HFFc6 (cell line): ENCODE measurements at places on chromosomes 12 and 14. TPM values are rescaled to one million over a fixed set of nuclear protein-coding genes. Genes with fewer than 3 reads are reported as not detected.

Gene SLC5A8
- not detected in 3 replicates for total RNA-seq

Gene RPS6KA5
- total RNA-seq: 0.21 to 0.67 TPM (median 0.58 TPM) in 3 replicates

Gene LRRC74A
- total RNA-seq: not detected in 3 replicates

Gene RSRC2
- 36.2 to 47.8 TPM (median 47.5 TPM) in 3 replicates for total RNA-seq

- no peak for DNase-seq
Measured at GRCh38 chr14:77197988-77198387, 16.4 kb downstream of the TMEM63C start.

GRCh38 chr14:104521816-104522745, 57.5 kb upstream of the C14orf180 start:
- DNase-seq: no peak

- no peak for DNase-seq
Measured at GRCh38 chr14:90778571-90779255, 37.5 kb downstream of the TTC7B start.

DNA sequence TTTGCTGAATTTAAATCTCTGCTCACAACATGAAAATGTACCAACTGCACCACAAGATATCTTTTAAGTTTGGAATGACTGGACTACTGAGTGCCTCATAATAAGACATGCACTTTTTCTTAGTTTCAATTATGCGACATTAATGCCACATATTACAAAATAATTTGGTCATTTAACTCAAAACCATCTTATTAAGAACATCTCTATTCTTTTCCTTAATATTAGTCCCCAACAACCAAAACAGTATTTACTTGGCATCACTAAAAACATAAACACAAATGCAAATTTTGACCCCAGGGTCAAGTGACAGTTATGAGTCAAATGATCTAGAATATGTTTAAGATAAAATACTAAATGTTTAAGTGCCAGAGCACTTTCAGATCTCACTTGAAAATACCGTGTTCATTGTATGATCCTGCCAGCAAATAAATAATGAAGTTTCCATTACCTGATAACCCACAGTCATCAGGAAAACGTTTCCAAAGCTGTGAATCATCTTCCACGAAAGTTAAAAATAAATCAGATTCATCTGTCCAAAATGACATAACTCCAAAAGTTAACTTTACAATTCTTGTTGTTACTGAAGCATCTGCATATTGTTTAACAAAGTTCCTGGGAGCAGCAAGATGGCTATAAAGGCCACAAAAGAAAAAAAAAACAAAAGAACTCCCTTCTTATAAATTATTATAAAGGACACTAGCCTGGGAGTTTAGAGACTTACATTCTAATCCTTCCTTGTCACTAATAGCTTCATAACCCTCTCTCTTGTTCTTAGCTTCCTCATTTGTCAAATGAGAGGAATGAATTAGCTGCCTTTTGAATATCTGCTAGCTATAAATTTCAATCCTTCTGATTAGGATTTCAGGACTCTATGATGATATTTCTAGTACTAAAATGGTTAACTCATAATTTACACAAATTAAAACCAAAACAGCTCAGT, 30.5 kb upstream of the AP4S1 start:
- peak; percentile 30 for DNase-seq

DNA sequence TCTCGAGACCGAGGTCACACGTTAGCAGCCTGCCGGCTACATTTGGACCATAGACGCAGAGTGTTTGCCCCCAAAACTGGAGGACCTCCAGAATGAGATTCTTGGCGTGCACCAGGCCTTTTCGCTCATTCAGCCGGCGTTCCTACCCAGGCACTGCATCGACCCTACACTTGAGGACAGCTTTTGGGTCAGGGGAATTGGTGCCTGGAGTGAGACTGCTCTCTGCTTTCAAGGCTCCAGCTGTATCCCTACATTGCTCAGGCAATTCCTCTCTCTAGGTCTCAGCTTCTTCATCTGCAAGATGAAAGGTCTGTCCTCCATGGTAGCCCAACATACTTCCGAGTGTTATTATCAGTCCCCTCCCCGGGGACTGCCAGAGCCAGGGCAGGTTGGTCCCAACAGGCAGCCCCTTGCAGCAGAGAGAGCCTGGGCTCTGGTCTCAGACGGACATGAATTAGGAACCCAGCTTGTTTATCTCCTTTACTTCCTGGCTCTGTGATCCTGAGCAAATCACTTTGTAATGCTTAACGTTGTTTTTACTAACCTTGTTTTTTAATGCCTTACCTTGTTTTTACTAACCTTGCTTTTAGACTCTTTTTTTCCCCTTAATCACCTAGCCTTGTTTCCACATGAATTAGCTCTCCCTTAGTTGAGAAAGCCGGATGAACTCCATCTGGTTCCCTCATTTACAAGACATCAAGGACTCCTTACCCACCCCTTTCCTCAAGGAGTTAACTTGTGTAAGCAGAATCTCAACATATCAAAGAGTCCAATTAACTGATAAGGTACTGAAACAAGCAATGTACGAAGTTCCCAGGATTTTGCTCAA, 892 bp downstream of the TCHP start:
- DNase-seq: no peak

- DNase-seq: no peak
Measured at GRCh38 chr14:57526942-57527341, 33.3 kb upstream of the CCDC198 start.

DNA sequence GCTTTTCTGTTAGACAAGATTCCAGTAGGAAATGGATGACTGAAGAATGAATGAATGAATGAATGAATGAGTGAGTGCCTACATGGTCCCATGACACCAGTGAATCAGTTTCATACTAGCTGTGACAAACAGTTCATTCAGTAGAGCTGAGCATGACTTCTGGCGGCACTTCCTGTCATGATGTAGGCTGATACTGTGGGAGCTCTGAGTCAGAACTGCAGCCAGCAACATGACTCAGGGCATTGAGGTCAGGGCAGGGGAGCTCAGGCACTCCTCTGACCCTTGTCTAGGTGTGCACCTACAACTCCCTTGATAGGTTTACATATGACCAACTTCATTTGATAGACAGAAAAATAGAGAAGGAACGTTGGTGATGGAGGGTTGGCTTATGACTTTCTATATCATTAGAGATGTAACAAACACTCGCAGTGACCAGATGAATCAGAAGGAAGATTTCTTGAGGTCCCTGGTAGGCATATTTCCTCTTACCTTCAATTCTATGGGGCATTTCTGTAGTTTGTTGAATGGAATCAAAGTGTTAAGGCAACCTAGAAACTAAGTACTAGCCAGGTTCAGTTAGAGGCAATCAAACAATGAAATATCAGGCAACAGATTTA, 139.3 kb upstream of the ARHGAP5 start:
- peak; percentile 82 for DNase-seq

GRCh38 chr12:125189015-125189414, 123.8 kb downstream of the AACS start:
- DNase-seq: no peak

DNA sequence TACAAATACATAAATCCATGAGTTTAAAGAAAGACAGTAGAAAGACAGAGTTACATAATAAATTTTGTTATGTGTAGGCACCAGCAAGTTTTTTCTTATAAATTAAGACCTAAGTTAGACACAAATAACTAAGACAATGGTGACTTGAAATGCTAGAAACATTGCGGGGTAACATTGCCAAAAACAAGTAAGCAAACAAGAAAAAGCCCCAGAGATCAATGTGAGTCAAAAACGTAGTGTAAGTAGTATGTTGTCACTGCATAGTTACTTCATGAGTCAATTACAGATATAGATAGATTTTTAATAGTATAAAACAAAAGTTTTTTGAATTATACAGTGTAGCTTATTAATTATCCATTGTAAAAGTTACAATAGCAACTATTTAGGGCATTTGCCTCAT, 83.4 kb downstream of the CNTN1 start:
- DNase-seq: no peak

DNA sequence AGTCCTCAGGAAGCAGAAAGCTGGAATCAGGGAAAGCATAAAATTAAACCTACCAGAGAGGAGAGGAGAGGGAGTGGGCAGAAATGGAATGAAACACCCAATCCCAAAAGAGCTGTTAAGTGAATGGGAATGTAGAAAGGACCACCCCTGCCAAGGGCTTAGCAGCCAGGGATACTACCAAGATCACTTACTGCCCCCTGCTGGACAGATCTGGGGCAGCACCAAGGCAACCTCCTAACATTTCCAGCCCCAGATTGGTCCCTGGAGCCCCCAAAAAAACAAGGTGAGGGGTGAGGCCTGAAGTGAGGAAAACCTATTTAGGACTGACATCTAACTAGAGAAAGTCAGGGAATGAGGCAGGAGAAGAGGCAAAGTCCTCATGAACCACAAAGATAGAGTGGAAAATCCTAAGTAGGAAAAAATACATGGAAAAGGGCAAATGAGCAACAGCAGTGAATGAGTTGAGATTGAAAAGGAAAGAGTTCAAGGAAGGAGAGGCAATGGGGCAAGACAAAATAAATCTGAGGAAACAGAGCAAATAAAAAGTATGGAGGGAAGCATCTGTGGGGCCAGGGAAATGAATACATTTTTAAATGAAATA, 11.2 kb upstream of the FKBP11 start:
- peak; percentile 58 for DNase-seq

- DNase-seq: no peak
Measured at GRCh38 chr12:49923880-49924556, 20.3 kb upstream of the FAIM2 start.

DNA sequence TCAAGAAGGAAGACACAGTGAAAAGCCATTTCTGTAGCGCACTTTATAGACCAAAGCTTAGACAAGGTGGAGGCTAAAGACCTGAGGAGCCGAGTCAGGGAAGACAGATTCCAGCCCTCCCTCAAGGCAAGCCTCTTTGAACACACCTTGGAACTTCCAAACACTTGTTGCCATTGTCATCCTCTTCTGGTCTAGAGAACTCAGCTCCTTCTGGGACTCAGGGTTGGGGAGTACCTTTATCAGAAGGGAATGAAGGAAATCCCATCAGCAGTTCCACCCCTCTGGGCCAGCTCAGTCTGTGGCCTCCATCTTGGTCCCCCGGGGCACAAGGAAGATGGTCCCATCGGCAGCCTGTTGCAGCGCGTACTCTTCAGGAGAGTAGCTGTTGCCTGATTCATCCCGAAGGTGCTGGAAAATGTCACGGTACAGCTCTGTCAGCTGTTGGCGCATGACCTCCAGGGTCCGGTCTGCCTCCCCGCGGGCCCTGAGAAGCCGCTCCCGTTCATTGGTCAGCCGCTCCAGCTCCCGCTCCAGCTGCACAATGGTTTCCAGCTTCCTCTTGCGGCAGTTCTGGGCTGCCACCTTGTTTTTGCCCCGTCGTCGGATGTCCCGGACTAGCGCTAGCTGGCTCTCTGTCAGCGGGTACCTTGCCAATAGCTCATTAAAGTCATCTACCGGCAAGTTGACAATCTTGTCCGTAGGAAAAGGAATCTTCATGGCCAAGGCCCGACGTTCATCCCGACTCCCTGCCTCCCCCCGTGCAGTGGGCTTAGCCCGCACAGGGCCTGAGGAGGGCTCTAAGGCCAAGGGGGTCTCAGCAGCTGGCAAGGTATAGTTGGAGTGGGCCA, 8.5 kb downstream of the NFE2 start:
- DNase-seq: no peak

- DNase-seq: peak; percentile 23
Measured at GRCh38 chr12:115920395-115921183, 356.9 kb downstream of the MED13L start.
